ENCODE measurements at places on chromosomes 12 and 14.

DNA sequence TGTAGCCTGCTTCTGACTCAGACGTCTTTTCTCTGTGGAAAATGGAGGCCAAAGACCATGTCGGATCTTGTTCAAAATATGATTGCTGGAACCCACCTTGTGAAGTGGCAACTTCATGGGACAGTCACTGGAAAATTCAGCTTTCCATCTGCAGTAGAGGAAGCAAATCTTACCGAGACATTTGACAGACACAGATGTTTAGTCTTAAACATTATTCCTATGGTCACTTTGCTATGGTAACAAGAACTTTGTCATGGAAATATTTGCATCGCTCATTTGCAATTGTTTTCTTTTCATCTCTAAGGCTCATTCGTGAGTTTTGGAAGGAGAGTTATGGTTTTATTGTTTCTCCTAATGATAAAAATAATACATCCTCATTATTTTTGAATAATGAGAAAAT is 98.3 kb upstream of the HIF1A start:
- DNase-seq: no peak

- DNase-seq: no peak
These were observed 211.7 kb downstream of the TMTC2 start for GRCh38 chr12:82898441-82898840.

DNA sequence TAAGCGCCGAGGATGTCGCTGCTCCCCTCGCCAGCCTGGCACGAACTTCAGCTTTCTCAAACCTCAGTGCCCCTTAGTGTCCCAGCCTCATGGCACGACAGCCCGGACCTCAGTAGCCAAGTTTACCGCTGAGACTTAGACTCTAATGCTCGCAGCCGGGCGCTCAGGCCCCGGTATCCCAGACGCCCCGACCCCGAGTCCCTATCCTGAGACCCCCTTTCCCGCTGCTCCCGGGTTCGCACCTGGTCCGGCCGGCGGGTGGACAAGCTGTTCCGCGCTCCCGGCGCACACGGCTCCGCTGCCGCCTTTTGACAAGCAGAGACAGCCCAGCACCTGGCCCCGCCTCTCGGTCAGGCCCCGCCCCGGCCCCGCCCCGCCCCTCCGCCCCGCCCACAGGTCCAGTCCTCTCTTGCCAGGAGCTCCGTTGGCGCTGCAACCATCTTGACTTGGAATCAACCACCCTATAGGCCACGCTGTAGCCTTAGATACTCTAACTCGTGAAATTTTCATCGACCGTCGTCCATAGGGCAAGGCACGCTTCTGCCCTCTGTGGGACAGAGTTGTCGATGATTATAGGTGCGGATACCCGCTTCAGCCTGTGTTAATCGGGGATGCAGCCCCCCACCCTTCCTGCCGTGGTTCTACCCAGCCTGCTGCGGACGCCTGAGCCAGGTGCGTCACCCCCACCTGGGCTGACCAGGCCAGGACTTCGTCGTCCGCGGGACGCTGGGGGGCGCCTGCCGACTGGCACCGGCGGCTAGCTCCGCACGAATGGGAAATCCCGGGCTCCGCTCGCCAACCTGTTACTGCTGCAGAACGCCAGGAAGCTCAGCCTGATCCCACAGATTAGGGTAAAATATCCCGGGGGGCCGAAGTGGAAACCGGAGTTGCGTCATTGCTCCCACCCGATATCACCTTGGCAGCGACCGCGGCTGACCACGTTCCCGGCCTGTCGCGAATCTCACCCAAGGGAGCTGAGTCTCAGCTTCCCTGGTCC is at the start of gene VDR:
Gene VDR, minus strand, starts transcription at position 282 of the 997 bp plus-strand sequence. CDS start 25,881 bp downstream, outside the sequence.
- DNase-seq: peak; percentile 77

GRCh38 chr14:26549571-26549970 is 48.3 kb downstream of the NOVA1 start:
- no peak for DNase-seq

DNA sequence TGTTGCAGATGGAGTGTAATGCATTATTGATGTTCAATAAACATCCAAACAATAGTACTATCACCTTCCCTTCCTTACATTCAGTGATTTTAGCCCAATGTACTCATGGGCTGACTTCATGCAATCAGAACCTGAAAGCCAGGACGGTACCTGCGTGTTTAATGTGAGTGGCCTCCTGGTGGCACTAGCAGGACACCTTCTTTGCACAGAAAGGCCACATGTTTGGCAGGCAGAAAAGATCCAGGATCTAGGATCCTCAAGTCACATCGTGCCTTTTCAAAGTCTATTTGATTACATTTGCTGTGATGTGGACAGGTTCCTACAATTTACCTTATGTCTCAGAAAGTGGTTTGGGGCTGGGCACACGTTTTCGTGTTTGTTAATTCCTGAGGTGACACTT is 82.9 kb downstream of the NEDD1 start:
- peak; percentile 80 for DNase-seq

DNA sequence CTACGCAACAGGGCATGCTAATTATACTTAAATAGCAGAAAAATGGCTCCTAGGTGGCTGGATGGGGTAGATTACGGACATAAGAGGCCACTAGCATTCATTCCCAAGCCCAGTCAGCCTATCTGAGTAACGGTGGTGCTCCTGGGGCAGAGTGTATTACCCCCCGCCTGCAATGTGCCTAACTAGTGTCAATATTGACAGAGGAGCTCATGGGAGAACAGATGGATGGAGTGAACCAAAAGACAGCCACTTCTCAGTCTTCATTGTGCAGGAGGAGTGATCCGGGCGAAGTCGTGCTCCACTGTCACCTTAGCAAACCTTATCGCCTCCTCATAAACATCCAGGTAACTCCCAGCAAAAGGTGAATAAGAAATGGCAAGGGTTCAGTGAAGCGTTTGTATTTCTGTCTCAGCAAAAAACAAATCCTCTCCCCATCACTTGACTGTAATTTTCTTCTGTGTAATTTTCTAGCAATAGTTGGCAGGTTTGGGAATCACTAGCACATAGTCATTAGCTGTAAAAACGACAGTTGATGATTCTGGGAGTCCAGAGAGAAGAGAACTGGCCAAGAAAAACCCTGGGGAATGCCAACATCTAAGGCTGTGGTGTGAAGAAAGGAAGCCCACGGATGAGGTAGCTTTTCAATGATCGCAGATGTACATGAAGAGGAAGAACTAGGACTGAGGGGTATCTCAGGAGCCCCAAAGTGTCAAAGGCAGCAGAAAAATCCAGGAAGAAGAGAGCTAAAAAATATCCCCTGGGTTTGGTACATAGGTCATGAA is 126.6 kb upstream of the BCL2L14 start:
- no peak for DNase-seq

- DNase-seq: no peak
These were observed 71.4 kb downstream of the GLRX5 start for GRCh38 chr14:95606266-95606665.

GRCh38 chr12:20063116-20063515 is 305.2 kb upstream of the PDE3A start:
- no peak for DNase-seq

GRCh38 chr12:4268329-4269181 is 5.0 kb upstream of the CCND2 start:
- DNase-seq: peak; percentile 76

- peak; percentile 64 for DNase-seq
These were observed at the start of gene HOTAIR for GRCh38 chr12:53974084-53975063. Gene HOTAIR, minus strand, starts transcription at chr12:53974954.

DNA sequence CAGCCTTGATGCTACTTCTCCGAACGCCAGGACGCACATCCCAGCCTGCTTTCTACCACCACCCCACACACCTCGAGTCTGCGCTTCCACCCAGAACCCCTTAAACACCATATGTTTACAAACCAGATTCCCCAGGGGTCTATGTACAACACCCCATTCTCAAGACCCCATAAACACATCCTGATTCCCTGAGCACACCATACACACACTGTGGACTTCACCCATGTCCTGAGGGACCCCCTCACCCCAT is 733 bp downstream of the TTC7B start:
- DNase-seq: no peak

GRCh38 chr12:122827258-122827657 is 8.0 kb upstream of the HIP1R start:
- no peak for DNase-seq

DNA sequence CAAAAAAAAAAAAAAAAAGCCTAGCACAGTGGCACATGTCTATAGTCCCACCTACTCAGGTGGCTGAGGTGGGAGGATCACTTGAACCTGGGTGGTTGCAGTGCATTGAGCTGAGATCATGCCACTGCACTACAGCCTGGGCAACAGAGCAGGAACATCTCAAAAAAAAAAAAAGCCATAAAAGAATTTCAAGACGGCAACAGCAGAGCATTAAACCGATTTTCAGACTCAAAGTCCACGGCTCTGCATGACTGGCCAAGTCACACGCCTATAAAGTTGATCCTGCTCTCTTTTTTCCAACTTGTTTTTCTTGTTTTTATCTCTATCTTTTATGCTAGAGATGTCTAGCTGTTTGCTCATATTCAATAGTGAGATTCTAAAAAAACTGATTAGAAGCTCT is 45.3 kb downstream of the FBXO34 start:
- DNase-seq: no peak
